ENCODE measurements at places on chromosomes 6 and 20.

- DNase-seq, result no peak
Observed at GRCh38 chr6:128403618-128404444, 116.6 kb downstream of the PTPRK start.

DNA sequence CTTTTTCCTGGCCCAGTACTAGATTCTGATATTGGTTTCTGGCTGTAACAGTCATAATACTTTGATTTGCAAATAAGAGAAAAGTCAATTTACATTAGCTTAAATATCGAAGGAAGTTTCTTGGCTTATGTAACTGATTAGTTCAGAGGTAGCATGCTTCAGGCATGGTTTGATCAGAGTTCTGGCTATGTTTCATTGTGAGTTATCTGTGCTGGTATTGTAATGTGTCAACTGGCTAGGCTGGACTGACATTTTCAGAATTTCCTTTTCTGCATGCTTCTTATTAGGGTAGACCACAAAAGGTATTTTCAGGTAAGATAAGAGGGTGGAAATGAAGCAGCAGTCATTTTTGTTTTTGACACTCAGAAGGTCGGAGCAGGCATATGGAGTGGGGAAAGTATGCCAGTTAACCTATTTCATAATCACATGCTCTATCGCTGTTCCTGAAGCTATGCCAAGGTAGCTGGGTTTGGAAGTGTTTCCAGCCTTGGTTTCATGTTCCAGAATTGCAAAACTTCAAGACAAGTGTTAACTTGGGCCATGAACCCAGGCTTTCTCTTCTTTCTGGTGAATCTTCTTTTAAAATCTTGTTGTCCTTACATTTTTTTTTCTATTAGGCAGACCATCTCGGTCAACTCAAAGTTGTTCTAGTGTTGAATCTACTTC, 244.9 kb downstream of the DHX35 start:
- DNase-seq, result no peak

DNA sequence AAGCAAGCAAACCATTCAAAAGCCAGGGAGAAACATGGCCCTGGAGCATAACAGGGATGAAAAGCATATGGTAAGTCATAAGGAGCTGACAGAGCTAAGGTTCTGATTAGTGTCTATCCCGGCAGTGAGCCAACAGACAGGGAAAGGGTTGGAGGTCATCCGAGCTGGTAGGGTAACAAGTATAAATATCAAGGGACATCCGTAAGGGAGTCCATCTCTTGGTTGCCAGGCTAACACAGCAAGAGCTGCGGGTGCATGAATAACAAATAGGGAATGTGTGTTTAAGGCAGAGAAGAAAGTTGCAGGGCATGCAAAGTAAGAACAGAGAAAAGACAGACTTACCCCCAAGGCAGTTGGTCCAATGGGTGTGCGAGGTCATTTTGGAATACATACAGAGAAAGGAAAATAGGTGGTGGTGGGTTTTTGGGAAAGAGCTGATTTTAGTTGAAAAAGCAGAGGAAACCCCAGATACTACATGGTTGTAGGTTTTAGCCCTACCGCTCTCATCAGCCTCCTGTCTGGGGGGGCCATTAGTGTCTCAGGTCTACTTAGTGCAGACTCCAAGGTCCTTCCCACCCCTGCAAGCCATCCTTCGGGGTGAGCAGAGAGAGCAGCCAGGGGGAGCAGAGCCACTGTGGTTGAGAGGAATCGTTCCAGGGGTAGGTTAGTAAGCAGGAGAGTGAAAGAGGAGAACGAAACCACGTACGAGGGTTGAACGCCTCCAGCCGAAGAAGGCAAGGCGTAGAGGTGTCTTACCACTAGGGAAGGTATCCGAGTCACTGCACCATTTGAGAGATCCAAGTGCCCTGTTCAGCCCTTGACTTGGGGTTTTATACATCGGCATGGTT, at the start of gene ERVFRD-1:
ERVFRD-1 (minus strand) TSS at position 805 of the 848 bp plus-strand sequence. CDS start 6,415 bp downstream, outside the sequence.
- DNase-seq, result no peak

- DNase-seq, result no peak
Observed at GRCh38 chr6:111845441-111845871, 27.8 kb downstream of the FYN start.

GRCh38 chr6:24949020-24949569, 13.3 kb upstream of the RIPOR2 start:
- peak; percentile 74 for DNase-seq

DNA sequence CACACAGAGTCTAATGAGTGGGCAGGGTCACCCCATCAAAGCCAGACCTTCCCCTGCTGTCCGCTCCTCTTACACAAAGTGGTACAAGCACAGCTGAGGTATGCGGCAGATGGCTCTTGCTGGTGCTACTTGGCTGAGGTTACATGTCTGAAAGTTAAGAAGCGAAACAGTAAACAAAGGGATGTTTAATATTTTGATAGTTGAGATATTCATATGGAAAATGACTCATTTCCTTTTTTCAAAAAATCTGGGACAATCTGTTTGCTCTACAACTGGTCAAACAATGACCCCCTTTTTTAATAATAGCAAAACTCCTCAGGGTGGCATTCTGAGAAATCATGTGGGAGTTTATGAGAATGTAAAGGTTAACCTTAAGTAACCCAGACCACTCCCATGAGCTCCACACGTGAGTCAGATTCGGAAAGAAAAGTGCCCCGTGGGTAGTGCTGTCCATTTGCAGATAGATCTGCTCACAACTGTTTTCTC, 245.3 kb downstream of the TBXT start:
- no peak for DNase-seq

DNA sequence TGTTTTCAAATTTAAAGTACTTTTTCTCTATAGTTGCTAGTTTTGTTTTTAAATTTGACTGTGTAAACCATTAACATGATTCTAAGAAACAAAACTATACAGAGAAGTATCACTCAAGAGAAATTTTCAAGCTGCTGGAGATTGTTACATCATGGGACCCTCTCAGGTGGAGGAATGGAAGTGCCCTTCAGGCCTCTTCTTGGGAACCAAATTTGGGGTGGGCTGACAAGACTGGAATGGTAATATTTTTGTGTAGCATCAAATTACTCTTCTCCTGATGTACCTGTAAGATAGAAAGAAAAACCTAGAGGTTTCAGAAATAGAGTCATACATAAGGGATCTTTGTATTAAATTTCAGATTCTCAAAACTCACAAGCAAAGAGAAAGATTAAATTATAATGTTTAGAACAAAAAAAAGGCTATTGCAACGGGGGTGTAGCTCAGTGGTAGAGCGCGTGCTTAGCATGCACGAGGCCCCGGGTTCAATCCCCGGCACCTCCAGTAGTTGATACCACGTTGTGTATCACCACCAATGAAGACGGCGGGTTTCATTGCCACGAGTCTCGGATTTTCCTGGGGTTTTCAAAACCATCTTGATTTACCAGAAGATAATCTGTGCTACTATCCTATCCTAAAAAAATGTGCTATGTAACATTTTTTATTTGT, 193.7 kb downstream of the GPX5 start:
- no peak for DNase-seq

DNA sequence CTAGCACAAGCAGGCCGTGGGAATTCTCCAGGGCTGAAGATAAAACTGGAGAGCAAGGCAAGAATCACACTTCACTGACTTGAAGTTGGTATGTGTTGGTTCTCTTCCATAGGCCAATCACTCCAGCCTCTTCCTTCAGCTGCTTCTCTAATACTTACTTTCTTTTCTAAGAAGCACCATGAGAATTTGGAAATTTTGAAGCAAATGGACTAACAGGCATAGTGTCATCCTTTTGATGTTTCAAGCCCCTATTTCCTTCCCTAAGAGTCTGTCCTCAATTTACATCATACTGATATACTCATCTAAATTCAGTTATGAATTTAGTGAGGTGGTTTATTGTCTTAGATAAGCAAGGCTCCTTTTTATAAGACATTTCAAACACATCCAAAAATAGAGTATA, 24.0 kb downstream of the SLC26A8 start:
- no peak for DNase-seq

- DNase-seq, result no peak
Observed at GRCh38 chr6:8814440-8815000, 379.2 kb upstream of the SLC35B3 start.

DNA sequence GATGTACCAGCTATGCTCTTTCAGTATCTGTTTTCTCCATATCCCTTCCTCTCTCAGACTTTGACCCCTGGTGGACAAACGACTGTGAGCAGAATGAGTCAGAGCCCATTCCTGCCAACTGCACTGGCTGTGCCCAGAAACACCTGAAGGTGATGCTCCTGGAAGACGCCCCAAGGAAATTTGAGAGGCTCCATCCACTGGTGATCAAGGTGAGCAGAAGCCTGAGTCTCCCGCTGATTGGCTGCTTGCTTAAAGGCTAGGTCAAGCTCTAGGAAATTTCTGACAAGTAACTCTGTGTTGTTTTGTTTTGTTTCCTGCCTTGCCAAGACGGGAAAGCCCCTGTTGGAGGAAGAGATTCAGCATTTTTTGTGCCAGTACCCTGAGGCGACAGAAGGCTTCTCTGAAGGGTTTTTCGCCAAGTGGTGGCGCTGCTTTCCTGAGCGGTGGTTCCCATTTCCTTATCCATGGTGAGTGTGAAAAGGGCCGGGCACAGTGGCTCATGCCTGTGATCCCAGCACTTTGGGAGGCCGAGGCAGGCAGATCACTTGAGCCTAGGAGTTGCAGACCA, 28.6 kb downstream of the C6orf89 start:
- no peak for DNase-seq

GRCh38 chr6:137417396-137417795, 76.8 kb downstream of the OLIG3 start:
- DNase-seq, result no peak

DNA sequence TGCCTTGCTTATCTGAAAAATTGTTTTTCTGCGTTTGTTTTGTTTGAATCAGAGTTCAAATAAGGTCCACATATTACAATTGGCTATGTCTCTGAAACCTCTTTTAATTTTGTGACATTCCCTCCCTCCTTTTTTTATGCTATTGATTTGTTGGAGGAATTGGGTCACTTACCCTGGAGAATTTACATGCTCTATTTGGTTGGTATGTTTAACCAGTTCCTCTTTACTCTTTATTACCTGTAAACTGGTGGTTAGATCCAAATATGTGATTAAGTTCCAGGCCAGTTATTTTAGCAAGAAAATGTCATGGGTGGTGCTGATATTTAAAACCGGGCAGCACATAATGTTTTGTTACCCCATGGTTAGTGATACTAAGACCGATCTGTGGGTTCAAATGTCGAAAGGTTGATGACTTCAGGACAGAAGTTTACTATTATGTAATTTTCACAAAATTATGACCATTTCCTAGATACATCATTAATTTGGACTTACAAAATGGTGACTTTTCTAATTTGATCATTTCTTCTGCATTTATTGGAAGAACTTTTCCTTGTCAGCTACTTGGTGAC, 77.3 kb downstream of the KIZ start:
- DNase-seq, result no peak

DNA sequence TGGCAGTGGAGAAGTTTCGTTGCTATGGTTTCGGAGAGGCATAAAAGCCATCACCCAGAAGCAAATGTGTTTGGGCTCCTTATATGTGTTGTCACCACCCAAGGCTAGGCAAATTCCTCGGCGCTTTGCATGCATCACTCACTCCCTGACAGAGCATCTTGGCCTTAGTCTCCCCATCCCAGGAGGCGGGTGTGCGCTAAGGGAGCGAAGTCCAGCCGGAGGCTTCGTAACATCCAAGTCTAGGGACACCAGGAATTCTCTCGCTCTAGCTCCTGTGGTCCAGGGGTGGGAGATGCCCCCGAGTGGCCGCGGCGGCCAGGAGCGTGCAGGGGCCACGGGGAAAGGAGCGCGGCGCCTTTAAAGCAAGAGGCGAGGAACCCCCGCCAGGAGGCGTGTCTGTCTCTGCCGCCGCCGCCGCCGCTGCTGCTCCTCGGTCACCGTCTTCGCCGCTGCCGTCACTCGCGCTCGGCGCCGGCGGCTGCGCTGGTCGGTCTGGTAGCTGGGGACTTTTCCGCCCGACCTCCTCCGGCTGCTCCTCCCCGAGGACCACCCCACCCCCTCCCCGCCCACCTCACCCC, at the start of gene GRIK2:
GRIK2 (plus strand) TSS at position 458 of the 578 bp plus-strand sequence.
- no peak for DNase-seq

DNA sequence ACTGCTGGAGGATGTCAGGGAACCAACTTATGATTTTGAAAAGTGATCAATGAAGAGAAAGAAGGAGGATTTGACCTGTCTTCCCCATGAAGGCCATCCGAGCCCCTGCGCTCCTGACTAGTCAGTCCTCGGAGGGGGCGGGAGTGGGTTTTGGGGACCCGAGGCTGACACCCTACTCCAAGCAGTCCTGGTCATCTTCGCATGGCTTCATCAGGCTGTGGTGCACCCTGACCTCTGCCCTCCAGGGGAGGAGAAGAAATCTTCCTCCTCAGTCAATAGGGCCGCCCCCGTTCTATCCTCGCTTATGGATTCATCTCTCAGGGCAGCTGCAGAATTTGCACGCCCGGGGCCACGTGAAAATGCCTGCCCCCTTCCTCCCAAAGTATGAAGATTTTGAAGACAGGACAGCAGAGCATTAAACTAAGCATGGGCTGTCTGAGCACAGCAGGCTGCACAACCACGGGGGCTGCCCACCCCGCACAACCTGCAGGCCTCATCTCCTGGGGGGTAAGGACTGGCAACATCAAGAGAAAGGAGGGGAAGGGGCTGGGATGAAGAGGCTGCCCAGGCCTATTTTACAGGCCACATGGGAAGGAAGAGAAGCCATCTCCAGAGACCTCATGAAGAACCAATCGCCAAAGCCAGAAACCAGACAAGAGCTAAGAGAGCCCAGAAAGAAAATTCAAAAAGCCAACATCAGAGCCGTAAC, 138.1 kb upstream of the PHACTR3 start:
- DNase-seq, result no peak

GRCh38 chr20:7516621-7517111, 423.6 kb downstream of the HAO1 start:
- no peak for DNase-seq

DNA sequence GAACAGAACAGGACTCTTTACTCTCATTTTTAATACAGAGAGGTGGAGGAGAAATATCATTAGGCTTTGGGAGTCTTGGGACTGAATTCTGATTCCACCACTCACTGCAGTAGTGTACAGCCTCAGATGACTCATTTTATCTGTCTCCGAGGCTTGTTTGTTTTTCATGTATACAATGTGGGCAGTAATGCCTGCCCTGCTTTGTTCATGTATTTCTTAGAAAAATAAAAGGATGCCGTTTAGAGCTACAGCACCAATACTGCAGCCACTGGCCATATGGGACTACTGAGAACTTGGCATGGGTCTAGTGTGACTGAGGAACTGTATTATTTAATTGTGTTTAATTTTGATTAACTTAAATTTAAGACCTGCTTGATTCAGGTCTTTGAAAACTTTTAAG, 41.2 kb upstream of the JAG1 start:
- no peak for DNase-seq

GRCh38 chr6:7479801-7480266, 61.6 kb upstream of the DSP start:
- DNase-seq, result no peak

DNA sequence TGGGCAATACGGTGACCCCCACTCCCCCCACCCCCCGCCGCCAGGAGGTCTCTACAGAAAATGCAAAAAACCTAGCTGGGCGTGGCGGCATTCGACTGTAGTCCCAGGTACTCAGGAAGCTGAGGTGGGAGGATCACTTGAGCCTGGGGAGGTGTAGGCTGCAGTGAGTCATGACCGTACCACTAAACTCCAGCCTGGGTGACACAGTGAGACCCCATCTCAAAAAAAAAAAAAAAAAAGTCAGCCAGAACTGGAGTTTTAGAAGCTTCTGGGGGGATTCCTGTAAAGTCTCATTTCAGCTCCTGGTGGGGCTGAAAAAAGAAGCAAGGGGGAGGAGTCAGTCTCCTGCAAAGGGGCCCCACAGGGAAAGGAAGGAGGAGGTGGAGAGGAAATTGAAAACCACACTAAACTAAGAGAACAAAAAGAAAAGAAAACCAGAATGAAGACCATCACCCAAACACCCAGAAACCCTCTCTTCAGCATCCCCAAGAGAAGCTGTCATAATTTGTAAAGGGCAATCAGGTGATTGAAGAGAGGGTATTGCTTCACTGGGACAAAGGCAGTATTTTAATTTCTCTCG, 50.4 kb downstream of the NOL4L start:
- peak; percentile 77 for DNase-seq

All from CD4-positive, alpha-beta T cell treated with Interleukin-4 for 1 hour (primary cell).